ENCODE measurements at places on chromosomes 11 and 22. TPM values are rescaled to one million over a fixed set of nuclear protein-coding genes. Genes with fewer than 3 reads are reported as not detected.

OR2AG1 gene
- total RNA-seq, result not detected

ST14 gene
- total RNA-seq, result 1.4 TPM

TMEM123 gene
- total RNA-seq, result 265 TPM

SREBF2 gene
- total RNA-seq, result 30.2 TPM

MISFA gene
- total RNA-seq, result 4.8 TPM

TRIM5 gene
- 13.1 TPM for total RNA-seq

DAGLA gene
- 3.9 TPM for total RNA-seq

IGSF9B gene
- total RNA-seq, result not detected

EMID1 gene
- total RNA-seq, result 0.82 TPM

CRYBB3 gene
- total RNA-seq, result not detected

HRAS gene
- total RNA-seq, result 50.0 TPM

DCHS1 gene
- not detected for total RNA-seq

ATL3 gene
- total RNA-seq, result not detected

MMP8 gene
- total RNA-seq, result not detected

PHF21A gene
- total RNA-seq, result 4.1 TPM

TCN2 gene
- total RNA-seq, result not detected

FZD4 gene
- total RNA-seq, result 46.5 TPM

THY1 gene
- not detected for total RNA-seq

TAF10 gene
- total RNA-seq, result 71.3 TPM

MUC5B gene
- total RNA-seq, result not detected

FLRT1 gene
- 0.02 TPM for total RNA-seq

OR5B2 gene
- not detected for total RNA-seq

C22orf23 gene
- total RNA-seq, result 0.32 TPM

PIH1D2 gene
- total RNA-seq, result 2.8 TPM

INPP5J gene
- total RNA-seq, result 0.24 TPM

SCN2B gene
- not detected for total RNA-seq

KRTAP5-7 gene
- not detected for total RNA-seq

FAM180B gene
- total RNA-seq, result 0.42 TPM

IFITM10 gene
- 0.09 TPM for total RNA-seq

DGCR6 gene
- 0.07 TPM for total RNA-seq

ZNRF3 gene
- 17.6 TPM for total RNA-seq

TPST2 gene
- 9.2 TPM for total RNA-seq

RIN1 gene
- 4.1 TPM for total RNA-seq

DNAJB13 gene
- not detected for total RNA-seq

Data from HepG2 (cell line).